ENCODE measurements at places on chromosomes 13 and 19.

DNA sequence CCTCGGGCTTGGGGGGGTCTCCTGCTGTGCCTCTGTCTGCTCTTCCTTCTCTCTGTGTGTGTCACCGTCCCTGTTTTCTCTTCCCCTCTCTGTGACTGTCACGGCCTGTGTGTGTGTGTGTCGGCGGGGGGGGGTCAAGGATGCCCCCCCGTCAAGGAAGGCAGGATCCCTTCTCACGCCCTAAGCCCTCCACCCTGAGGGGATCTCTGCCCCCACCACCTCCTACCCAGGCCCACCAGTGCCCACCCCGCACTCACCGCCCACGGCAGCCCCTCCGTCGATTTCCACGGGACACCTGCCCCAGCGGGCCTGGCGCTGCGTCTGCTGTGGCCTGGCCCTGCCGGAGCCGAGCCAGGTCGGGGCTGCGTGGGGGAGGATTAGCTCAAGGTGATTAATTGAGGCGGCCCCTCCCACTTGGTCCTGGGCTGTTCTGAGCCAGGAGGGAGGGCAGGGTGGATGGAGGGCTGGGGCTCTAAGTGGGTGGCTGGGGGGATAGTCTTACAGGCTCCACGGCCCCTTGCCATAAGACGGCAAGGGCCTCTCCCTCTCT is at the start of gene RAX2:
TSS of gene RAX2 (minus strand) at position 323 of the 550 bp plus-strand sequence. CDS start 486 bp downstream, outside the sequence.
- DNase-seq, result no peak

GRCh38 chr13:42485272-42485671 is 88.7 kb upstream of the TNFSF11 start:
- no peak for DNase-seq

GRCh38 chr13:59303433-59303832 is 860.3 kb downstream of the DIAPH3 start:
- no peak for DNase-seq

GRCh38 chr19:14112809-14113385 is 4.7 kb downstream of the PRKACA start:
- DNase-seq, result no peak

DNA sequence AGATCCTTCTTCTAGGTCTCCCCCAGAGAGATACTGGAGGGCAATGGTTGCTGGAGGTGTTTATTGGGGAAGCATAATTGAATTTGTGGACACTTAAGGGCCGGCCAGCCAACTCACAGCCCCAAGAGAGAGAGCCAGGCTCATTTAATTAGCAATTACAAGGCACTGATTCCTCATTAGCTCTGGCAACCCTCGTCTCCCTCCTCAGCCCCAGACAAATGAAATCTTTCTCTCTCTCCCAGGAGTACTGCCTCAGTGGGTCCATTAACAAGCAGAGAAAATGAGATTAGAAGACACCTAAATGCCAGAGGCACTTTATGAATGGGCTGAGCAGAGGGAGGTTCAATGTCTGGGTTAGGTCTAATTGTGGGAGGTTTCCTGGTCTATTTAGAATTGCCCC is 19.0 kb upstream of the FEM1A start:
- DNase-seq, result no peak

All from stimulated activated CD4-positive, alpha-beta T cell treated with anti-CD3 and anti-CD28 coated beads, Interleukin-1b, Interleukin-23, amount 100 ng/mL, for 1 hour (primary cell).